NCI-H460 (cell line): ENCODE measurements at places on chromosomes 1 and 21.

- DNase-seq, result no peak
Observed at GRCh38 chr1:46528297-46528955, 23.0 kb downstream of the KNCN start.

DNA sequence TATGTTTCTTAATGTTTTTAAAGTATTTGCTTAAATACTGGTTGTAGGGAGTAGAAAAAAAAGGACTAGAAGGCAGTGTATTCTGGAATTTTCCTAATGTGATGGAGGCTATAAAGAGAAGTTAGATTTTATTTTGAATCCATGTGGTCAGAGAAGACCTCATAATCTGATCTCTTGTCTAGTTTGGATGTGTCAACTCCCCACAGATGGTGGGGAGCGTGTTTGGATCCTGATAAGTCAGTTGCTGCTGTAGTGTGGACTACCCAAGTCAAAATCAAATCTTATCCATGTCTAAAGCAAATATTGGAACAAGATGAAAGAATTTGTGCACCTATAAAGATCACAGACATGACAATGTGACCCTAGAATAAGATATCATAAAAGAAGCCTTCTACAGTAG, 918.0 kb downstream of the LTN1 start:
- no peak for DNase-seq

GRCh38 chr1:151992303-151993083, 1.2 kb downstream of the S100A10 start:
- peak; percentile 98 for DNase-seq

DNA sequence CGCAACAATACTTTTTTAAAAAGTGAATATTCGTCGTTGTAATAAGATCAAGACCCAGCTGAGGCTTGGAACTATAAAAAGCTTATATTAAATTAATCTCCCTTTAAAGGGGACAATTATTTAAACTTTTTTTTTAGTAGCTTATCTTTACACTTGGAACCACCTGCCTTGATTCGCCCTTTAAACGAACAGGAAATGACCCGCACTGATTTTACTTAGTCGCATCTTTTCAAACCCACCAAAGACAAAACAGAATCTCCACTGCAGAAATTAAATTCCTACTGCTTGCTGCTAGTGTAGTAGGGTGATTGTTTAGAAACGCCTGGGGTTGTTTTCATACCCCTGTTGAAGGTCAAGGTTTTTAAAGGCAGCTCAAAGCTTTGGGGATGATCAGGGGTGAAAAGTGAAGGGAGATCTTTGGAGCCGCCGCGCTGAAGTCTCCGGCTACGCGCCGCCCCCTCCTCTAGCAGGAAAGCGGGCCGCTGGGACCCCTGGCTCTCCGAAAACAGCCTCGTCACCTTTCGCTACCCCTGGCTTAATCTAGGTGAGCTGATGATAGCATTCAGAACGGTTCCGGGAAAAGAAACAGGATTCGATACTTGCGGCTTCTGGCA, 163.4 kb downstream of the RUNX1 start:
- no peak for DNase-seq

DNA sequence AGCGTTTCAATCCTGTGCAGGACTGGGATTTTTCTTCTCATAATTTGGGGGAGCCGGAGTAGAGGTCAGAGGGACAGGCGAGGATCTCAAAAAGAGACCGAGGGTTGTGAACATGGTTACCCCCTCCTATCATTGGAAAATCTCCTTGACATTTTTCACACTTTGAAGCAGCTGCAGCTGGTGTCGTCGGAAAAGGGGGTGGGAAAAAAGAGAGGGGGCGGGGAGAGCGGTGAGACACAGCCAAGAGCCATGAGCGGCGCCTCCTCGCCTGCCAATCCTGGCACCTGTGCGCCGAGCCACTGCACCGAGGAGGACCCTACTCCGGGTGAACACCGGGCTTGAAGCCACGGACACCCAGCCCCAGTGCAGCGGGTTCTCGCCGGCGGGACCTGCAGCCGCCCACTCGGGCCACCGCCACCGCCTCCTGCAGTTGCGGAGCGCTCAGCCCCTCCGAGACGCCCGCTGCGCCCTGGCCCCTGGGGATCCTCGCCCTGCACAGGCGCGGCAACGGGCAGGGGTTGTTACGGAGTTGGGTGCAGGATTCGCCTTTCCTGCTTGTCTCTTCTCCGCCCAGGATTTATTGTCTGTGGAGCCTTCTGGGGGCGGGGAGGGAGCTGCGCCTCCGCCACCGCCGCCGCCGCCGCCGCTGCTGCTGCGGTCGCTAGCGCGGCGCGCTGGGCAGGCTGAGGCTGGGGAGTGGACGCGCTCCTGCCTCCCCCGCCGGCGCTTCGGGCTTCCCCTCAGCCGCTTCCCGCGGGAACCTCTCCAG, at the start of gene LRRC7:
Gene LRRC7 (plus strand): TSS at position 271 of the 769 bp plus-strand sequence. CDS start 718 bp downstream, outside the sequence.
- DNase-seq, result peak; percentile 0

GRCh38 chr1:25194572-25195020, 37.7 kb downstream of the SYF2 start:
- DNase-seq, result no peak

DNA sequence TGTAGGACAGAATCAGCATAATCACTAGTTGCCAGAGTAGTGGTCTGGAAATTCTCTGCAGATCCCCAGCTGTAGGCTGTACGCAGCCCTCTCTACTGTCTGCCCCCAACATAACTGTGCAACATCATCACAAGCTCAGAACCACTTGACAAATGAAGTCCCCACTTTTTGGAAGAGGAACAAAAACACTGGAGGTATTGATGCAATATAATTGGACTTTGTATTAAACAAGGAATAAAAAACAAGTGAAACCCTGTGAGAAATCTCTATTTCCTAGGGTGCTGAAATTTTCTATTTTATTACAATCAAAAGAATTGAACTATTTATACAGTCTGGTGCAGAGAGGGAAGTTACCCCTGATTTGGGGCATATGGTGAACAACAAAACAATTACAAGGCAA, 15.2 kb downstream of the PHTF1 start:
- DNase-seq, result no peak

- peak; percentile 2 for DNase-seq
Observed at GRCh38 chr1:3992103-3992556, 92.1 kb upstream of the C1orf174 start.

DNA sequence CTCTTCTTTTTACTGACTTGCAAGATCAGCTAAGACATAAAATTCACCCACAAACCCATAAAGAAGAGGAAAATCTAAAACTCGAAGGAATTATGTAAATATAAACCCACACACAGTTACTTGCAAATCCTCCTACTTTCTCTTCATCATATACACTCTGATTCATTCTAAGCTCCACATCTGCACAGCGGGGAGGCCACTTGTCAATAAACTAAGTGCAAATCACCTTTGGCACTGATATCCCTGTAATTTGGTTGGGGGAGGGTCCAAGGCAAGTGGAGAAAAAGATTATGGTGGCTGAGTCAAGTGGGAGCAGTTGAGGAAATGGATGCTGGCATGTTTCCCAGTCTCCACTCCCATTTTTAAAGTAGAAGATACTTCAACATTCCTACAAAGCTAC, 596.5 kb downstream of the MATN1 start:
- DNase-seq, result no peak

DNA sequence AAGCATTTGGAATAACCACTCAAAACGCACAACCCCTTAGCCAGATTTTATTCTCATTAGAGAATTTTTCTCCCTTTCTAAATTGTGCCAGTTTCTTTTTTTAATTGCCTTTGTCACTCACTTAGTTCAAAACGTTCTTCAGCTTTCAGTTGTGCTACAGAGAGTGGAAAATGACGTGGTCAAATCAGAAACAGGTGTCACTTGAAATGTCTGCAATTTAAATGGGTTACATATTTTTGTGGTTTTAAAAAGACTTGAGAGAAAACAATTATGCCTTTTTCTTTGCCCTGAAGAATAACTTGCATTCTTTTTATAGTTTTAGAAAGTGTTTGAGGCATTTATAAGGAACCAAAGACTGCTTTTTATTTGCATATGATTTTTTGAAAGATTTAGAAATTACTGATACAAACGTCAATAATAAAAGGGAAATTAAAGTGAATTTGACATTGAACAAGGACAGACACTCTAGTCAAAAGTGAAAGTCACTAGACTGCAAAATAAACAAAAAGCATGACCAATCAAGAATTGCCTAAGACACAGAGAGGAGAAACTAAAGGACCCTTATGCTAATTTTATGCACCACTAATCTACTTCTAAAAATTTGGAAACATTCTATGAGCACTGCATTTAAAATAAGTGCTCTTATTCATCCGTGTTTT, 191.0 kb downstream of the TPR start:
- DNase-seq, result no peak

DNA sequence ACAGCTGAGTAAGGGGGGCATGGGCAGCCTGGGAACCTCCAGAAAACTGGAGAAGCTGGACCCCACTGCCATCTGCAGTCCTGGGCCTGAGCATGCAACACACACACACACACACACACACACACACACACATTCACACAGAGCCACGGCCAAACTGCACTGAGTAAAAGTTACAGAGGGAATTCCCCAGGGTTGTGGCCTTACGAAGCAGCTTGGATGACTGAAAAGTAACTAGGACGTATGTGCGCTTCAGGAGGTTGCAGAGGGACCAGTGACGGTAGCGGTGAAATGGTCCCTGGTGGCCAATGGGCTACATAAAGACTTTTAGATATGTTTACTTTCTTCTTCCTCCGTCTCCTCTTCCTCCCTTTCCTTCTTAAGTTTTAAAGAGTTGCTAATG, 232.5 kb upstream of the TMEM51 start:
- DNase-seq, result no peak

DNA sequence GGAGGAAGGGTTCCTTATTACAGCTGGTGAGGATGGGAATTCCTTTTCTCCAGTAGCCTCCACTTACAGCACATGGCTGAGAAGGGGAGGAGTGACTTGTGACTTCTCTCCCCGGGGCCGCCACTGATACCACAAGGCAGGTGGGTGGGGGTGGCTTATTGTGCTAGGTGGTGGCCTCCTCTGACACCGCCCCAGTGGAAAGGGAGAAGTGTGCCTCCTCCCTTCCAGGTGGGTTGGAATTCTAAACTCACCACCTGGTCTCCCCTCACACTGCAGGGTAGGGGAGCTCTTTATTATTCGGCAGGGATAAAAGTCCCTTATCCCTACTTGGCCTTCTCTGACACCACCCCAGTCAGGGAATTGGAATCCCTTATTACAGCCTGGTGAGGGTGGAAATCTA, 89.5 kb downstream of the CCDC30 start:
- DNase-seq, result no peak

DNA sequence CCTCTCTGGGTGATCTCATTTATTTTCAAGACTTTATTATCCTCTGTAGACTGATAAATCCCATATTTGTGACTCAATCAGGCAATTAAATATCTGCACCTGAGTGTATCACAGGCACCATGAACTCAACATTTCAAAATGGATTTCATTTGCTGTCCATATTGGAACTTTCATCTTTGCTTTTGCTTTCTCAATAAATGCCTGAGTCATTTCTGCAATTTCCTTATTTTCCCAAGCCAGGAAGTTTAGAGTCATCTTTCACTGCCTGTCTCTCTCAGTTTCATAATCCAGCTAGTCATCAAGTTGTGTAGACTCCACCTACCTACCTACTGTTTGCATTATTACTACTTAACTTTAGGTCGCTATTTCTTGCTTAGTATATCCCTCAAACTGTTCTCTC, 540.9 kb downstream of the LMO4 start:
- DNase-seq, result no peak

GRCh38 chr1:225762002-225762441, 15.6 kb upstream of the SRP9 start:
- no peak for DNase-seq

- peak; percentile 89 for DNase-seq
Observed at GRCh38 chr1:201184307-201185122, 6.1 kb upstream of the IGFN1 start.

DNA sequence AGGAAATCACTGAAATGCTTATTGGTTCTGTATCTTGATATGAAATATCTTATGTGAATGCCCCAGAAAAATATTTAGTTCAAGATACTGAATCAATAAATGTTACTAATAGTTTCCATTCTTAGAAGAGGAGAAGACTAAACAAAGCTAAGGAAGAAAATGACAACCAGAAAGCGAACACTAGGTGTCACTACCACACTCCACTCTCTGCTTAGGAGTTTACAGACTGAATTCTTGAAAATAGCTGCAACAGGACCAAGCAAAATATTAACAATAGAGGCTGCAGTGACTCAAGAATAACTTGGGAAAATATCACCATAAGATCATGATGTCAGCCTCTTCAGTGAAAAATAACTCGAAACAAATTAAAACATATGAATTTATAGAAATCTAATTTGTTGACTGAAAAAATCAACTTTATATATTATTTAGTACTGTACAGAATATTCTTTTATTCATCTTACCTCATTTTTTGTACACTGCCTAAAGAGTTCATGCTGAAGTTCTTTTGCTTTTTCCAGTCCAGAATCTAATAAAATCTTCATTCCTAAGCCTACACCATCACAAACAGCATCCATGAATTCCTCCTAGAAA, 61.6 kb downstream of the KIF14 start:
- peak; percentile 54 for DNase-seq

DNA sequence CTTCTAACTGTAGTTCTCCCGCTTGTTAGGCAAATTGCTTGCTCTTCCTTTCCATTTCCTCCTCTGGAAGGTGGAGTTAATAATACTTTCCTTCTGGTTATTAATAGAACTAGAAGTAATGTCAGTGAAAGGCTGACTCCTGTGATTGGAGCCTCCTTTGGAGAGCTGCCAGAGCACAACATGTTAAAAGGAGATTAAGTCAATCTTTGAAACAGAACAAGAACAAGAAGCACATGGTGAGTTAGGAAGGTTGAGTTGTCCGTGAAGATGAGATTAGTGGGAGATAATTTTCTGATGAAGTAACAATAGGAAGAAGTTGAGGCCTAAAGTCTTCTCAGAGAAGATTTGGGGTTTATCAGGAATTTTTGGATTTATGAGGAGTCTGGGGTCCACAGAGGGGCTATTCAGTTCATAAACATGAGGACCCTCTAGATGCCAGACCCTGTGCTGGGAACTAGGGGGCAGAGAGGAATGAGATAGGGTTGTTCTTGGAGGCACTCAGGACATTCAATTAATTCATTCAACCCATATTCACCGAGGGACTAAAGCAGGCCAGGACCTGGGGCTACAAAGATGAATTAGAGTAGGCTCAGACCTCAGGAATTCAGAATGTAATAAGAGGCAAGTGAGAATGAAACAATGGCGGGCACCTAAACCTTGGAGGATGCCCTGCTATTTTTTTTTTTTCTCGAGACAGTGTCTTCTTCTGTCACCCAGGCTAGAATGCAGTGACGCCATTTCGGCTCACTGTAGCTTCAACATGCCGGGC, 40.7 kb upstream of the DHCR24 start:
- DNase-seq, result no peak

- DNase-seq, result no peak
Observed at GRCh38 chr1:5369223-5369622, 623.0 kb downstream of the NPHP4 start.

GRCh38 chr1:233620065-233620464, 6.2 kb downstream of the KCNK1 start:
- no peak for DNase-seq
